ENCODE measurements at places on chromosomes 7 and 10.
A peak's percentile ranks its signal among the peaks of the same experiment; 100 is the strongest.

DNA sequence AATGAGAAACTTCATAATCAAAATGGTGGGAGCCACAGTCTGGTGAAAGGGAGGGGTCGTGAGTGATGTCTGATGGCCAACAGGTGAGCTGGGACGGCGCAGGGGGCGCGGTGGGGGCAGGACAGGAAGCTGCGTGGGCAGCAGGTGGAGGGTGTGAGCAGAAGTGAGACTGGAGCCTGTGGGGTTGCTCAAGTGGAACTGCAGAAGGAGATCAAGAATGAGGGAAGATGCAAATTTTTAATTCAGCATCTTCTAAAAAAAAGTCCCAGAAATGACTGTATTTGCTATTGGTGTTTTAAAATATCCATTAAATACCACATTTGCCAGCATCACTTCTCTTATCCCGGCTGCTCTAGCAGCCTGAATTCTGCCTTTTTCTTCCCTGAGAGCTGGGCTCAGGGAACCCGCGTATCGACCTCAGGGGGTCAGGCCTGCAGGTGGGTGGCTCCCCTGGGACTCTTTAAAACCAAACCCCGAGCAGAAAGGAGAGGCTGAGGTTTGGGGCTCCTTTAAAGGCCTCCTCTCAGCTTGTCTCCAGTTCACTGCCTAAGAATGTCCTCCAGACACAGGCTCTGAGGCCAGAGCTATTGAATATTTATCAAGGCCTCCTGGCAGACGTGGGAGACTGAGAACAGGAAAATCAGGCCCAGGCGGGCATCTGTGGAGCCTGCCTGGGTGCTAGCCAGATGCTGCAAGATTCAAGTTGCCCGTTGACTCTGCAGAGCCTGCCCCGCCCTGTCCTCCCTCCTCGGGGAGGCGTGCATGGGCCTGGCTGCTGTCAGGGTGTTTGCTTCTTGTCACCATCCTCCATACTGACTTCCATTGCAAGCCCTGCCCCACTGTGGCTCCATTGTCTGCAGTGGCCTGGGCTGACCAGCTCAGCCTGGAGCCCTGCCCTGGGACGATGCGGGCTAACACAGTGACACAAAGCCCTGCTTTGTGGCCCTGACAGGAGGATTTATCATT is 53.9 kb downstream of the SYPL1 start:
- DNase-seq, result no peak

DNA sequence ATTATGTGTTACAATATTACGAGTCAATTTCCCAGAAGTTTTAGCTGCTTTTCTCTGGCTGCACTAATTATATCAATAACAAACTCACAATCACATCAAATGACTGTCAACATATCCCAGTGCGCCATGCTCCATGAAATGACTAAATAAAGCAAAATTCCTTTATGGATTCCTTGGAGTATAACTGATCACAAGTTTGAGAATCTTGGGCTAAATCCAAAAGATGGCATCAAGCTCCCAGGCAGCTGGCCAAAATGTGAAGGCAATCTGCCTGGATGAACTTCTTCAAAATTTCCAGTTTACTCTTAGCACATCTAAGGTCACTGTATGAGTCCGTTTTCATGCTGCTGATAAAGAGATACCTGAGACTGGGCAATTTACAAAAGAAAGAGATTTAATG is 210.8 kb downstream of the CCSER2 start:
- no peak for DNase-seq

DNA sequence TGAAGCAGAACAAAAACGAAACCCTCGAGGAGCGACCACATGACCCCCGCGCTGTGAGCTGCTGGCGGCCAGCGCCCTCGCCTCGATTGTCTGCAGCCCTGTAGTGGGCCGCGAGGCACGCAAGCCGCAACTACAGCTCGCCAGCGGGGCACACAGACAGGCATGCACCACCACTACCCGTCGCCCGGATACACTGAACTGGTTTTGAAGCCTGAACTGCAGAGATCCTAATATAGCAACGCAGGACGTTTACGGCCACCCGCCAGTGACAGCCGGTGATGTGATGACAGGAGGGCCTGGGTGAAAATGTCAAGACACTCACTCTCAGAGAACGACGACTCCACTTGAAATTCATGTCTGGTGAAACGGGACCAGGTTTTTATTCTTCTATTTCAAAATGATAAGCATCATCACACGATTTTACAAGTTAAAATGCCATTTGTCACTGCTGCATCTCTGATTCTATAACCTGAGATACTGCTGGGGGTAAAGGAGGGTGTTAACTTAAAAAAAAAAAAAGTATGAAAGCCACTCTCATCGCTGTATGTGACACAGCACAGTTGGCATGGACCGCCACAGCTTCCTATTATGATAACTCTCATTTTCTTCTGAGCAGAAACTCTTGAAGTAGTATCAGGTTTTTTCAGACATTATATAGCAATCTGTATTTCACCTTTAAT is 120.3 kb upstream of the DIP2C start:
- no peak for DNase-seq

DNA sequence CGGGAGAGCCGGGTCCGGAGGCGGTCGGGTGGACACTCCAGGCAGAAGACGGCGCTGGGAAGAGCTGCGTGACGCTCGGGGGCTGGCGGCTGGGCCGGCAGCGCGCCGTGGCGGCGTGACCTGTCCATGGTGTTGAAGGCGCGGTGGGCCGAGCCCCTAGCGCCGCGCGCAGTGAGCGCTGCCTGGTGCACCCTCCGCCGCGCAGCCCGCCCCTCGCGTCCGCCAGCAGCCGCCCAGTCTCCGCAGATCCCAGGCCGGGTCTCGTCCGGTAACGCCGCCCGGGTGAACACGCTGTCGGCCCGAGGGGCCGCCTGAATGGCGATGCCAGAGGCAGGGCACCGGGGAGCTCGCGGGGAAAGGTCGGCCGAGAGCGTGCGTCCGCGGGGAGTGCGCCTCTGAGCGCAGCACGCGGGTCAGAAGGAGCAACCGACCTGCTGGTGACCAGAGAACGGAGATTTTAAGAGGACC is 657 bp upstream of the TMEM178B start:
- DNase-seq, result no peak

- DNase-seq, result no peak
Observed at GRCh38 chr10:93061594-93062513, 1.3 kb downstream of the CYP26C1 start.

DNA sequence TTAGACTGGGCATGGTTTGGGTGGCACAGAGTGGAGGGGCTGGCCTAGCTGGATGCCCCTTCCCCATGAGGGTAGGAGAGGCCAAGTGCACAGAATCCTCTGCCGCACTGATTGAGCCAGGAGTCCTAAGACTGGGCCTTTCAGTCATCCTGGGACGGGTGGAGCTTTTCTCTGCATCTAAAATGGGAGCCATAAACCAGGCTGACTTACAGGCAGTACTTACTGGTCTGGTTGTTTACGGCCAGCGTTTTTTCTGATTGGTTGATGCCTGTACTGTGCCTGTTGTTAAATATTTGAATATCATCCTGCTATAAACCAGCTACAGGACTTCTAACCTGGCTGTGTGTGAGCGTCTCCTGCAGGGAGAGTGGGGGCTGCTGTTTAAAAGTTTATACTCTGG is 107.8 kb downstream of the CDH23 start:
- DNase-seq, result no peak

GRCh38 chr7:51040787-51041186 is 258.1 kb upstream of the GRB10 start:
- peak; percentile 57 for DNase-seq

DNA sequence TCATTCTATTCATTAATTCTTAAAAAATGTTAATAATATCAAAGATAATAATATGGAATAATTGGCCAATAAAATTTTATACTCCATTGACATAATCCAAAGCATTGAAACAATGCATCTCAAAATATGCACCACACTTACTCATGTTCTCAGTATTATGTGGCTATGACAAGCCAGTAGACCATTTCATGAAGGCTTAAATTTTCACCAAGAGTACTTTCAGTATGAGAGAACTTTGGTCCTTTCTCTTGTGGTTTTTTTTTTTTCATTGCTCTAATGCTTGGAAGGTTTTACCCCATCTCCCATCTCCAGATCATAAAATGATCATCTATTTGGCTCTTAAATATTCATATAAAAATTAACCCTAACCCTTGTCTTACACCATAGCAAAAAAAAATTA is 45.5 kb upstream of the TMEM140 start:
- no peak for DNase-seq

DNA sequence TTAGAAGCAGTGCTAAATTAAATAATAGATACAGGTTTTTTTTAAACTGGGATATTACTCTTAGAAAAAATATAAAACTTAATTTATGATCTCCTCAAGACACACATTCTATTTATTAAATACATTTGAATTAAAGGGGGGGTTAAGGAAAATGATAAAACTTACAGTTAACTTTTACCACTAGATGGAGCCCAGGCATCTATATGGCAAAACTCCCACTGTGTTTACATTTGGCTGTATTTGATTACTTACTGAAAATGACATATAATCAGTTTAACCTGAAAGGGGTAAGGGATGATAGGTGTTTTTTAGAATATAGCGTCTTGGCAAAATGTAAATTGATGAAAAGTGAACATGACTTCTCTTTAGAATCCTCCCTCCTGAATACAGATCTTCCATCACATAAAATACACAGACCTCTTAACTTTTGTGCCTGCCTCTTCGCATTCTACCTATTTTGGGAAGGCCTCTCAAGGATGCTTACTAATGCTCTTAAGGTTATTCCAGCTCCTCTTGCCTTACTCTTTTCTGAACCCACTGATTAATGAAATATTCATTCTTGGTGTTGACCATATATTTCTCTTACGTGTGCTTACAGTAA is 235.7 kb downstream of the AGMO start:
- DNase-seq, result peak; percentile 24

DNA sequence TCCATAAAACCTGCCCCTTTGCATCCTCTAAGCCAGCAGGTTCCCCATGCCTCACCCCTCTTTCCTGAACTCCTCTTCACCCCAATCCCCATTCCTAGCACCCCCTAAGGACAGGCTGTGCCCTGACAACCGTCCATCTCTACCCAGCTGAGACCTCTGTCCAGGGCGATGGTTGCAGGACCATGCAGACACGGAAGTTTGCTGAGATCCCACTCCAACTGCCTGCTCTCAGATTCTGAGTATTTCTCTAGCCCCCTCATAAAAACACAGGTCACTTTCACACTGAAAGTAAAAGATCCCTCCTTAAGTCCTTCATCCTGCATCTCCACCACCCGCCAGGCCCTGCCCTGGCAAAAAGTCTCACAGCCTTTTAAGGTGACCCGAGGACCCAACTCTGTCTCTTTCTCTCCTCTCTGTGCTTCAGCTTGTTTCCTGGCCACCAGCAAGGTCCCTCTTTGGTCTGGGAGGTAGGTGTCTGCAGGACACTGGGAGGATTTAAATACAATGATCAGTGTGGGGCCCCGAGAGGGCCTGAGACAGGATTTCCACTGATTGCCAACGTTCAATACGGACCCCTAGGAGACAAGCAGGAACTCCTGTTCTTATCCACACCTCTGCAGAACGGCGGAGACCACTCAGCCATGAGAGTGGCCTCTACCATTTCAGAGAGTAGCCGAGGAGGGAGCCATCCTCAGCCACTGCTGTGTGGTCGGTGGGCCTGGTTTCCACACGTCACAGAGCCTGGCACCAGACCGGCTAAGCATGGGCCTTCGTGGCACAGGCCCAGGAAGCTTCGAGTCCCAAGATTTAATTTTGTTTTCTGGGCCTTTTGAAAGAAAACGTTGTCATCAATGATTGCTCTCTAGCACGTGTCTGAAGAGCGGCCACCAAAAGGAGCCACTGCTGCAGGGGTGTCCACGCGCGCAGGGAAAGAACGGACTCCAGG is 27.9 kb downstream of the CALML3 start:
- DNase-seq, result no peak

DNA sequence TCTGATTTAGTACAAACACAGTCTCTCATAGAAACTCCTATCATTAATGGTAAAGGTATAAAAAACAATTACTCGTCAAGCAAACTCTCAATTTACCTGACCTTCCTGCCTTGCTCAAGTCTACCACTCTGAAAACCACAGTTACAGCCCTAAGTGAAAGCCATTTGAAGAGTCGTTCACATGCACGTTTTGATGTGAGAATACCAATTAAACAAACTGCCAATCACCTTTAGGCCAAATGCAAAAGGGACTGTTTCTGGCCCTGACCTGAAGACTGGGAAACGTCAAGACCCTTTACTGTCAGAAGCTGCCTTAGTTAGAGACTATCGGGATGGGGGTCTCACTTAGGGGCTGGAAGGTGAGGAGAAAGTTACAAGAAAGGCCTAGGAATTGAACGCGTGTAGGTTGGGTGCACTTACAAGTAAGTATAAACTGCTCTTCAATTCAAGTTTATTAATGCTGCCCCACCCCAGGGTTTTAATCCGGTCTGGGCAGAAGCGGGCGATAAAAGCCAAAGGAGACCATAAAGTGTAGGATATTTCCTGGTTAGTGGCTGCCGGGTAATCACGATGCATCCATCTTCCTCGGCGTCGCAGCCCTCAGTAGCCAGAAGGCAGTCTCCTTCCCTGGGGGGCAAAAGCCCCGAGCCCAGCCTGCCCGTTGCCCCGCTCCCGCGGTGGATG is 935 bp downstream of the TM9SF3 start:
- DNase-seq, result no peak

- DNase-seq, result no peak
Observed at GRCh38 chr7:21462081-21462480, 34.2 kb downstream of the SP4 start.

- DNase-seq, result no peak
Observed at GRCh38 chr10:24467605-24468004, 256.1 kb downstream of the ARHGAP21 start.

DNA sequence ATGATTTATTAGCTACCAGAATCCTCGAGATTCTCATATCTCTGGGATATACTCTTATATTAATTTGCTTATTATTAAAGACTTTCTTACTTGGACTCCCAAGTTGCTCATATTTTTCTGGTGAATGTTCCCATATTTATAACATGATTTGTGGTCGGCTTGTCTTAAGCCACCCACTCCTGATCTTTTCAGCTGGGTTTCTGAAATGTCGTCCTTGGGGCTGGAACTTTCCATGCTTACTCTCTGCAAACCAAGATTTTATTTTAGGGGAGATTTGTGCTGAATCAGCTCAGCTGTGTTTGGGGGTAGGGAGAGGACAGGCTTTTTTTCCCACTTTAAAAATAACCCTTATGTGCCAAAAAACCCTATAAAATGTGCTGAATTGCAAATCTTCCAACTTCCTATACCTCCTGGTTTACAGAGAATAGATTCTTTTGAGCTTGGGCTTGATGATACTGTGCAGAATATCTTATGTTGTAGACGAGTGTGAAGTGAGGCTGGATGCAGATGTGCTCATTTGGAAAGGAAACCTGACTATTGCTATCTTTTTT is 162.1 kb downstream of the SND1 start:
- no peak for DNase-seq

DNA sequence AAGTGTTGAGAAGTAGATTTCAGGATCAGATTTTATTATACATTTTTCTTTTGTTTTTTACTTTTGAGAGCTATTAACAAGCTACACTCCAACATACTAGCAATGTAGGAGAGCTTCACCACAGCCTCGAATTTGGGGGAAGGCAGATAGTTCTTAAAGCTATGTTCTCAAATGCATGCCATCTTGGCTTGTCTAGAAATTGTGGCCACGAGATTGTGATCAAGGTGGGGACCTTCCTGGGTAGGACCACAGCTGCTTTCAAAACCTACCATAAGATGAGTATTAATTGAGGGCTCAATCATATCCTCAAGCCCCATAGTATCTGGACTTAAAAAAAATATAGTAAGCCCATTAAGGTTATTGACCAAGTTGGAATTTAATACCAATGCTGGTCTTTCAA is 27.9 kb upstream of the JAZF1 start:
- DNase-seq, result no peak
